Forelimb muscle (tissue), 1 donor: ENCODE measurements at places on chromosomes 6 and 20.

DNA sequence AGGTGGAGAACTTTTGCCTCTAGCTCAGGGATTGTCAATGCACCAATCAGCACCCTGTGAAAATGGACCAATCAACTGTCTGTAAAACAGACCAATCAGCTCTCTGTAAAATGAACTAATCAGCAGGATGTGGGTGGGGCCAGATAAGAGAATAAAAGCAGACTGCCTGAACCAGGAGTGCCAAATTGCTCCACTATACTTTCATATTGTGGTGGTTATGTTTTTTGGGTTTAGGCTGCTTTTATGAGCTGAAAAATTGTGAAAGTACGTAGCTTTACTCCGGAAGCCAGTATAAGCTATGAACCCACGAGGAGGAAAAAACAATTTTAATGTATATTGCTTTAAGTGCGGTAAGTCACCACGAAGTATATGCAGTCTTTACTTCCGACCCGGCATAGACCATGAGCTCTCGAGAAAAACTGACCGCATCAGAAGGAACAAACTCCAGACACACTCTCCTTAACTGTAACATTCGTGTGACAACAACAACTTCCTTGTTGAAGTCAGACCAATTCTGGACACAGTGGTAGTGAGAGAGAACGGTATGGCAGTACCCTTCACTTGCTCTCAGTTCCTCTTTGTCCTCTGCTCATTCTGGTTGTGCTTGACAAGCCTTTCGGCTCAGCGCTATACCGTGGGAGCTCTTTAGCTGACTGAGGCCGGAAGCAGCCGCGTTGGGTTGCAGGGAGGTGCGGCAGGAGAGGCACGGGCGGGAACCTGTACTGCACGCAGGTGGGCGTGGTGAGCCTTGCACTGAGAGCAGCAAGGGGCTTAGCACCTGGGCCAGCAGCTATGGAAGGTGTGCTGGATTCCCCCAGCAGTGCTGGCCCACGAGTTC lies 81.9 kb upstream of the E2F3 start:
- peak; percentile 16 for DNase-seq

DNA sequence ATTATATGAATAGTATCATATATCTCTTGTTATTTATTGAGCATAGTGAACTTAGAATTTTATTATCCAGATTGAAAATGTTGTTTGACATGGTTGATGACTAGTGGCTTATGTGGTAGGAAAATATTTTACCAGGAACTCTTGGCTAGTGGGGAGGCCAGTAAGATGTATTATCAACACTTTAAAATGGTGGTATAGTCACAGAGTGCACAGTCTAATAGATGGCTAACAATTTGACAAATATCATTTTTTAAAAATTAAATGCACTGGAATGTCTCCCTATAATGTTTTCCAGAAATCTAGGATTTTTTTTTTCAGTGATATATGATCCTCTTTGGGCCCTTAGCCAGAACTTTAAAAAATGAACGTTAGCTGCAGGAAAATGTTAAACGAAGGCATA lies 26.9 kb upstream of the EYA4 start:
- DNase-seq: no peak

- DNase-seq: no peak
Measured at GRCh38 chr20:56945057-56945456, 316.0 kb downstream of the TFAP2C start.

GRCh38 chr6:129105793-129106192 lies 222.9 kb downstream of the LAMA2 start:
- no peak for DNase-seq

GRCh38 chr6:166591961-166592520 lies 5.6 kb upstream of the RAMACL start:
- no peak for DNase-seq

- no peak for DNase-seq
Measured at GRCh38 chr6:123925350-123925749, 121.7 kb downstream of the NKAIN2 start.

- no peak for DNase-seq
Measured at GRCh38 chr6:54107470-54108090, 3.7 kb upstream of the MLIP start.

- no peak for DNase-seq
Measured at GRCh38 chr6:56752009-56752408, 109.3 kb upstream of the DST start.

DNA sequence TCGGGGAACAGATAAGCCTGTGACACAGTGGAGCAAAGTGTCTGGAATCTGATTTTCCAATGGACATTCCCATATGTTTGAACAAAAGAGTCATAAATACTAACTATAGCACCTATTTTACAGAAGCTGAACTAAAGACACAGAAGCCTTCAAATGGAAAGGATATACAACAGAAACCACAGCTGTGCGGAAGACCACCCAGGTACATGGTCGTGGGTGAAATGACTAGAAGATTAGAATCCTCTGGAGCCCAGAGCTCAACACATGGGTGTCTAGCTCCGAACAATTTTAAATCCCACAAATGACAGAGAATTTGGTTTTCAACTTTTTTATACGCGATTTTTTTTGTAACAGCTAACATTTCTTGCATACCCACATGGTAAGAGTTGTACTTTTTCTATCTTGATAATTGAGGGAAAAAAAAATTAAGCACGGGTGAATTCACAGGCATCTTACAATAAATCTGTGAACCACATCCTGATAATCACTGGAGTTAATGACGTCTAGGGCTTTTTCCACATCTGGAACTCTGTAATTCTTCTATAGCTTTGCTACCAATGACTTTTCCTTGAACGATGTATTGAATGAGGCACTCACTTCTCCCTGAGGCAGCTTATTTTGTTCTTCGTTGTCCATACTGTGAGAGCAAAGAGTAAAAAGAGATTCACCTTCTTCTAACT lies 271.1 kb upstream of the AGPAT4 start:
- DNase-seq: no peak

GRCh38 chr20:38882600-38882999 lies 43.6 kb upstream of the FAM83D start:
- no peak for DNase-seq

DNA sequence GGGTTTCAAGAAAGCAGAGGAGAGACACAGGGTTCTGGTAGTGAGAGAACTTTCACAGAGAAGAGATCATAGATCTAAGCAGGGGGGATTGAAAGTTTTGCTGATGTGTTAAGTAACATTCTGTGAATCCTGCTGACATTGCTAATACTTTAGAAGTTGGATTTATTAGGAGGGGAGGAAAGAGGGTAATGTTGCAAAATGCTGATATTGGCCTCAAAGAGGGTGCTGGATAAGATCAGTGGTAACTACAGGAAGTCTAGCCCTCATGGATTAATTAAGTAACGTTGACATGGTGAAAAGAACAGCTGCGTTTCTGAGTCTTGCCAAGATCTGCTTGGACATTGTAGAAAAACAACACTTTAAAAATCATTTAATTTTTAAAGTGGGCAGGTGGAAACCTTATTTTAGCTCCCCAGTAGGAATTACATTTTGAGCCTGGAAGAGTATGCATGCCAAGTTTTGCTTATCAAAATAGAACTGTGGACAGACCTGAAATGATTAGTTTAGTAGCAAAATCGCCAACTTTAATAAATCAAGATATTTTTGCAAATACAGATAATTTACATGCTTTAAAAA lies 606.0 kb upstream of the HTR1E start:
- DNase-seq: no peak

DNA sequence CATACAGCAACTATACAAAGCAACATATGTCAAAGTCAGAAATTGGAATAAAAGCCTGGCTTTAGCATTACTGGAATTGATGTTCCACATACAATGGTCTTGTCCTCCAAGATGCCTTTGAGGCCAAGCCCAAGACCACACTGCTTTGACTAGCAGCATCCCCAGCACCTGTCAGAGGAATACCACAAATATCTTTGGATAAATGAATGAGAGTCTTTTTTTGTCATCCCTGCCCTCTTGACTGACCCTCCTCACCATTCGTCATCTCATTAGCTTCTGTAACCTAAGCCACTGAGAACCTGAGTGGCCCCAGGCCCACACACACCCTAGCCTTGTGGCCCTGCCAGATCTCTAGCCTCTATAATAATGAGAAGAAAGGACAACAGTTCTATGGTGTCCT lies 48.5 kb downstream of the TNFRSF21 start:
- DNase-seq: no peak

GRCh38 chr6:21451546-21452013 lies 142.0 kb upstream of the SOX4 start:
- DNase-seq: no peak

DNA sequence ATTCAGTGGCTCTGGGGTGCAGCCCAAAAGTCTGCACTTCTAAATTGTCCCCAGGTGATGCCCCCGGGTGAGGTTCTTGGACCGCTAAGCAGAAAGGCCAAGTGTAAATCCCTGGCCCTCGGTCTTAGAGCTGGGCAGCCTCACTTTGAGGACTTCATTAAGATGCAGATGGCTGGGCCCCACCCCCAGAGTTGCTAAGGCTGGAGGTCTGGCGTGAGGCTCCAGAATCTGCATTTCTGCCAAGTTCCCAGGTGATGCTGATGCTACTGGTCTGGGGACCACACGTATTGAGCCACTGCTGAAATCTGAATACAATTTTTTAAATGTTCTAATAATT lies 735 bp upstream of the SLC23A2 start:
- DNase-seq: no peak

DNA sequence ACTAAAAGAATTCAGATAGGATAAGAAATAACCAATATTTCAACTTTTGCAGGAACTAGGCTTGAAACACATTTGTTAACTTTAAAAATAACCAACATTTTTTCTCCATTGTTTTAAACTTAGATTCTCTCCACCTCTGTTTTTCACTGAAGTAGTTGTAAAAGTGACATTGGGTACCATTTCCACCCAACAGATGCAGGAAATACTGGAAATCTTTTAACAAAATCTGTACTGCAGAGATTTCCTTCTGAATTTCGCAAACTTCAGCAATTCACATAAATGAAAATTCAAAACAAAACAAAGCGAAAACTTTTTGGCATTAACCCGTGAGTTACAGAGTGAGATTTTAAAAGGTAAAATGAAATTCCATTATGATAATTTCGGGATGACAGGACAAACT lies 731.7 kb downstream of the RFPL4B start:
- DNase-seq: no peak

- no peak for DNase-seq
Measured at GRCh38 chr6:56055081-56055704, 179.8 kb upstream of the BMP5 start.

- DNase-seq: no peak
Measured at GRCh38 chr20:4451487-4452081, 270.1 kb upstream of the PRND start.

GRCh38 chr20:63884506-63885263 lies 10.2 kb upstream of the DNAJC5 start:
- DNase-seq: no peak
